Stimulated activated CD8-positive, alpha-beta memory T cell treated with anti-CD3 and anti-CD28 coated beads, Interleukin-15, amount 100 ng/mL, for 48 hours (primary cell): ENCODE measurements at places on chromosomes 4 and X.

DNA sequence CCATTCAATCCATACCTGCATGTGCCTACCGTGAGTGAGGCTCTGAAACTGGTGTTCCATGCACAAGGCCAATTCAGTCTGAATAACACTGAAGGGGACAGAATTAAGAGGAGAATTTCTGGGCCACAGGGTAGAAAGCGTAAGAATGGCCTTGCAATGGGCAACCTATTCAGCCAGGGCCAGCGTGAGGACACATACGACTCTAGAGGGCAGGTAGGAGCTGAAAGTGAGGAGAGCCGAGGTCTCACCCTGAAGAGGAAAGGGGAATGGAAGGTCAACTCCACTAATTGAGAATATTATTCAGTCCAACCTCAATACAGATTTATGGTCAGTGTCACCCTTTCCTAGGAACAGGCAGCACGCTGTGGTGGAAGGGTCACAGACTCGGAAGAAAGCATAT, 202.2 kb downstream of the TRIML1 start:
- no peak for DNase-seq

GRCh38 chr4:164012396-164013027, 518.0 kb downstream of the TMA16 start:
- no peak for DNase-seq

- no peak for DNase-seq
These were observed 120.3 kb downstream of the RASL11B start for GRCh38 chr4:52982255-52982945.

DNA sequence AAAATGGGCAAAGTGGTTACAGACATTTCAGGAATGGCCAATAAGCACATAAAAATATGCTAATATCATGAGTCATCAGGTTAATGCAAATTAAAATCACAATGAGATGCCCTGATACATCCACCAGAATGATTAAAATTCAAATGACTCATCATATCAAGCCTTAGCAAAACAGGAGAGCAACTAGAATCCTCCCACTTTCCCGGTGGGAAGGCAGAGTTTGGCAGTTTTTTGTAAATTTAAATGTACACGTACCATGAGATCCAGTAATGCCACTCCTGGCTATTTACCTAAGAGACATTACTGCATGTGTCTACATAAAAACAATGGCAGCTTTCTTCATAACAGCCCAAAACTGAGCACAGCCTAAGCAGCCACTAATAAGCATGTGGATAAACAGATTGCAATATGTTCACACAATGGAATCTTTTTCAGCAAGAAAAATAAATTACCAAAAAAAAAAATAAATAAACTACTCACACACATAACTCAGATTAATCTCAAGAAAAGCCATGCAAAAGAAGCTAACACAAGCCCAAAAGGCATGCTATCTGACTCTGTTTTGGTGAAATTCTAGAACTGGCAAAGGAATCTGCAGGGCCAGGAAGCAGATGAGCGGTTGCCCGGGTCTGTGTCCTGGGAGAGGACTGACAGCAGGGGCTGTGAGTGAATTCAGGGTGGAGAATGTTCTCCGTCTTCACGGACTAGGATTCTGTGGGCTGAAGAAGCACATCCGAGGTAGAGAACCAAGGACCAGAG, 48.8 kb downstream of the AFAP1 start:
- DNase-seq, result no peak

DNA sequence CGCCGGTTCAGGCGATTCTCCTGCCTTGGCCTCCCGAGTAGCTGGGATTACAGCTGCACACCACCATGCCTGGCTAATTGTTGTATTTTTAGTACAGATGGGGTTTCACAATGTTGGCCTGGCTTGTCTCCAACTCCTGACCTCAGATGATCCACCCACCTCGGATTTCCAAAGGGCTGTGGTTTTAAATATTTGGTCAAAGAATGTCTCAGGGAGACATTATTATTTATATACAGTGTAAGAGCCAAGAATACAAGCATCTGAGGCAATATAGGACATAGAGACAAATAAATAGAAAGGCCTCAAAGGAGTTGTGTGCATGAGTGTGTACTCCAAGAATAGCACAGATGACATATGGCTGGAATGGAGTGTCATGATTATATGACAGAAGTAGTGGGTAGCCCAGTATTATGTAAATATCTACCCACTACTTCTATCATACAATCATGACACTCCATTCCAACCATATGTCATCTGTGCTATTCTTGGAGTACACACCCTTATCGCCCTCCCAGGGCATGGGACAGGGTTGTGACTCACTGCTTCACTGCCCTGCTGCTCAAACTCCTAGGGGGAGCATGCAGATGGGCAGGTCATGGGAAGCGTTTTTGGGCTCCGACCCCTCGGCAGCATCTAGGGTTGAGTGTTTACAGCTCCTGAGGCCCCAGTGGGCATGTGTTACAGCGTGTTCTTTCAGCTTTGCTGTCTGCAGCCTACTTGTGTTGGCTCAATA, 1649.8 kb upstream of the PCDH10 start:
- no peak for DNase-seq

- no peak for DNase-seq
These were observed 59.8 kb upstream of the RPL34 start for GRCh38 chr4:108560616-108561015.

DNA sequence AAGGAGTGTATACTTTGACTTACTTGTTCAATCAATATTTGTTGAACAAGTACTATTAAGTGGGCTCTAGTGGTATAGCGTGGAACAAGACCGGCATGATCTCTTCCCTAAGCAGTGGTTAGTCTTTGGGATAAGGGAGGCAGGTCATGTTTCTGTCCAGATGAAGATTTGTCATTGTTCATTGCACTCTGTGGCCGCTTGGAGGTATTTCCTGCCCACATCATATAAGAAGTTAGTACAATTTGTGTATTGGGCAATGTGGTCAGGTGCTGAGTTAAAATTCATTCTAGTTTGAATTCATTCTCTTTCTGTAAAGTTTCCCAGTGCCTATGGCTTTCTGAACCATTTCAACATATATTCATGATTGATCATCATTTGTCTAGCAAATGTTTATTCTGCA, 101.1 kb upstream of the SHISA3 start:
- no peak for DNase-seq

GRCh38 chrX:20311505-20311904, 44.8 kb upstream of the RPS6KA3 start:
- no peak for DNase-seq

- no peak for DNase-seq
These were observed 67.8 kb downstream of the SLC34A2 start for GRCh38 chr4:25723409-25723808.

DNA sequence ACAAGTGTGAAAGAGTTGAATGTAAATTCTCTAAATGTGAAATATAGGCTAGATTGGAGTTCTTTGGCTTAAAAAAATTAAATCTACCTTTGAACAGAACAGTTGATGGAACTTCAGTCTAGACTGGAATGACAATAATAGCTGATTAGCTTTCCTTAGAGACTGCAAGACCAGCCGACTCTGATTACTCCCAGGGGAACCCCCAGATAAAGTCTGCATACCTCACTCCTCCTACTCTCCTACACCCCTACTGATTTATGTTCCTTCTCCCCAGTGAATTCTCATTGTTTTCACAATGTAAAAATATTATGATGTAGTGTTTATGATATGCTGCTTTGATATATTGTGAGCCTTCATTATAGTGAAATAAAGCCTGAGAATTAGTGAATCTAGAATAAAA, 241.3 kb downstream of the CFAP299 start:
- no peak for DNase-seq

GRCh38 chr4:102321260-102321995, 23.9 kb downstream of the SLC39A8 start:
- DNase-seq, result no peak

- DNase-seq, result no peak
These were observed 47.8 kb upstream of the CRMP1 start for GRCh38 chr4:5940470-5941203.

GRCh38 chr4:156628858-156629257, 342.7 kb downstream of the PDGFC start:
- no peak for DNase-seq

GRCh38 chr4:182931691-182932345, 14.6 kb upstream of the DCTD start:
- DNase-seq, result no peak

DNA sequence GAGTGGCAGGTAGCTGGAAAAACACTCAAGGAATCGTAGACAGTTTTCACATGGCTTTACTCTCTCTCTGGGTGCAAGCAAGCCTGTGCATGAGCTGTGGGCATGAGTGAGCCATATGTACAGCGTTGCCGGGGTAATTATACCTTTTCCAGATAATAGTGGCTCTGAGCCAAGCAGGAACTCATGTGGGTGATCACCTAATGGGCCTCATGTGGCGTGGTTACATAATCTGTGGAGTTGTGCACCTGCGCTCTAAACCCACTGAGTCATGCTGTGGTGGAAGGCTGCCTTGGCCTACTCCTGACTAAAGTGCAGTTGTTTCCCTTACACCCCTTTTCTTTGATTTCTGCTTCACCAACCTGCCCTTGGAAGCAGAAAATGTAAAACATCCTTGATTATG, 1564.5 kb upstream of the PCDH10 start:
- no peak for DNase-seq

DNA sequence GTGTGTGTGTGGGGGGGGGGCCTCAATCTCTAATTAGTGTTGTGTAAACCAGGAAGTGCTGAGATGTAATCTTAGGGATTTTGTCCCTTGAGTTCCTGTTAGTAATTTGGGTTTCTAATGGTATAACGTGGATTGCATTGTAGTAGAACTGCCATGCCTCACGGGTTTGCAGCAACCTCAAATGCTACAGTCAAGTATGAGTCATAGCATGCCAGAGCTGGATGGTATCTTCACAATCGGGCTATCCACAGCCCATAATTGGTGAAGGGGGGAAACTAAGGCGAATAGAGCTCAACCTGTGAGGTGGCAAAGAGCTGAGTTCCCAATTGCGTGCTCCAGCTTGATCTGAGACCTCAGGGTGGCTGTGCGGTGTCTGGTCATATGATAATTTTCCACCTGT, 2.2 kb upstream of the FMR1NB start:
- no peak for DNase-seq
